ENCODE measurements at places on chromosomes 7 and 10.

DNA sequence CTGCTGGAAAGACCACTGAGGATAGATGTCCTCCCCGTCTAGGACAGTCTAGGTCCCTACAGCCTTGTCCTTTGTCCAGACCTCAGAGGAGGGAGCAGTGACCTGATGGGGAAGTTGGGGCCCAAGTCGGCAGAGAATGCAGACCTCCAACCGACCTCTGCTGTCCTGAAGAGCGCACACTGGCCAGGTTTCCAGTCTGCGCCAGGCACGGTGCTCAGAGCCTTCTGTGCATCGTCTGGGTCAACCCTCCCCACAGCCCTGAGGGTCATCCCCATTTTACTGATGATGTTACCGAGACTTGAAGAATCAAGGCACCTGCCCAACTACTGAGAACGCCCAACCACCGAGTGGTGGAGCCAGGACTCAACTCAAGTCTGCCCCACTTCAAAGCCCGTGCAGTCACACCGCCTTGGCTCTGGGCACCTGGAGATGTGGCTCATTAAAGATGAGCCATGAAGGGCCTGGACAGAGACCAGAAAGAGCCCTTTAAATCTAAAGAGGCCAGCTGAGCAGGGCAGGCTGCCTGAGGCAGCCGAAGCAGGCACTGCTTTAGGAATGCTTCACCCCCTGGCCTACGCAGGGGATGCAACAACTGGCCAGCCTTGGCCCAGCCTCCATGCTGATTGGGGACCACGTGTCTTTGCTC is 4.4 kb downstream of the ITPRIP start:
- peak overlapping the region; percentile 9 for H3K27ac ChIP-seq
- no peaks in the 10 kb centered on the region for H3K27me3 ChIP-seq
- H3K4me3 ChIP-seq, result no peak overlapping the region
- peaks cover 35% of the 10 kb centered on the region for H3K36me3 ChIP-seq

GRCh38 chr10:103716206-103717160 is 138.9 kb downstream of the SH3PXD2A start:
- no peak overlapping the region for H3K4me3 ChIP-seq
- DNase-seq, result no peak
- H3K36me3 ChIP-seq, result peaks cover 15% of the 10 kb centered on the region
- H3K4me1 ChIP-seq, result peaks cover 11% of the 10 kb centered on the region
- no peaks in the 10 kb centered on the region for H3K27me3 ChIP-seq
- no peak overlapping the region for H3K27ac ChIP-seq

- H3K27ac ChIP-seq, result no peak overlapping the region
- no peaks in the 10 kb centered on the region for H3K27me3 ChIP-seq
- H3K36me3 ChIP-seq, result peaks cover 50% of the 10 kb centered on the region
- H3K4me3 ChIP-seq, result no peak overlapping the region
- no peaks in the 10 kb centered on the region for H3K4me1 ChIP-seq
These were observed 63.5 kb downstream of the MKLN1 start for GRCh38 chr7:131391145-131391544.

DNA sequence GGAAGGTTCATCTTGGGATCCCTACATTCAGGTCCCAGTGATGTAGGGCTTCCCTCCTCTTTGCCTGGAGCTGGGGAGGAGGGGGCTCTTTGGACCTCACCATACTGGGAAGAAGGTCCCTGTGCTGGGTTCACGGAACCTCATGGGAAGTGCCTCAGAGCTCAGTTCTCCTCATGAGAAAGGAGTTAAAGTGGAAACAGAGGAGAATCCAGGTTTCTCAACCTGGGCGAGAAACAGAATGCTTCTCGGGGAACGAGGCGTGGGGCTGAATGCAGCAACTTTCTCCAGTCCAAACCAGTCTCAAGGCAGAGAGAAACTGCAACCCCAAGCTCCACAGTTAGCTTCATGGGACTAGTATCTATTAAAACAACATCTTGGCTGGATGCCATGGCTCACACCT is 382.7 kb upstream of the FOXK1 start:
- H3K27ac ChIP-seq, result no peak overlapping the region
- H3K4me1 ChIP-seq, result no peaks in the 10 kb centered on the region
- no peaks in the 10 kb centered on the region for H3K36me3 ChIP-seq
- no peaks in the 10 kb centered on the region for H3K27me3 ChIP-seq

DNA sequence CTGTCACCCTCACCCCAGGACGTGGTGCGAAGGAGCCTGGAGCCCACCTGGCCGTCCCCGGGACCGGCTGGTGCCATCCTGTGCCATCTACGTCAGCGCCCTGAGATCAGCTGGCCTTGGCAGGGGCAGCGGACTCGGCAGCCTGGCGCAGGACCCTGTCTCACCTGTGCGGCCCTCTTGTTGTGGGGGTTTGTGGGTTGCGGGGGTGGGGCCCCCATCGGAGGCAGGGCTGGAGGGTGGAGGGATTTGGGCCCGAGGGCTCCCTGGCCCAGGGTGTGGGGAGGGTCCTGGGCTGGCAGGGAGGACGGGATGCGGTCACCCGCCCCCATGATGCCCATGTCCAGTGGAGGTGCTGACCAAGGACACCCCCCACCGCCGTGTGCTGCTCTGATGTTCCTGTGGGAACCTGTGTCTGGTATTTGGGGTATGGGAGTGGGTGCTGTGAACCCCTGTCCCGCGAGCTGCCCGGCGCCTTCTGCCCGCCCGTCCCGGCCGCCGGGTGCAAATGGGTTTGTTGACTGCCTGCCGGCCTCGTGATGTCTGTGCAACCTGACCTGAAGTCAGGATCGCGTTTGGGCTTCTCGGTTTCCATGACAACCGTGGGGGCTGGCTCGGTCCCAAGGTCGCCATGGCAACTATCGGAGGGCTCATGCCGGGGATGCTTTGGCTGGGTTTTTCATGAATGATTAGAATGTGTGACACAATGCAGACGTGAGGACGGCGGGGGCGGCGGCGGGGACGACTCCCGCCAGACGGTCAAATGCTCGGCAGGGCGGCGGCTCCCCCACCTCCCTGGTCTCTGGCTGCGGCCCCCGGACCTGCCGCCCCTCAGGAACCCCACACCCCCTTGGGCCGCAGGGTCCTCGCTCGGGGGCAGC is 7.3 kb downstream of the MAFK start:
- DNase-seq, result peak; percentile 95
- H3K27me3 ChIP-seq, result no peaks in the 10 kb centered on the region
- H3K27ac ChIP-seq, result peak overlapping the region; percentile 91
- H3K4me1 ChIP-seq, result peaks cover 65% of the 10 kb centered on the region

Measured in mesenchymal stem cell (in vitro differentiated cells and primary cell).